ENCODE measurements at places on chromosomes 16 and 17.

DNA sequence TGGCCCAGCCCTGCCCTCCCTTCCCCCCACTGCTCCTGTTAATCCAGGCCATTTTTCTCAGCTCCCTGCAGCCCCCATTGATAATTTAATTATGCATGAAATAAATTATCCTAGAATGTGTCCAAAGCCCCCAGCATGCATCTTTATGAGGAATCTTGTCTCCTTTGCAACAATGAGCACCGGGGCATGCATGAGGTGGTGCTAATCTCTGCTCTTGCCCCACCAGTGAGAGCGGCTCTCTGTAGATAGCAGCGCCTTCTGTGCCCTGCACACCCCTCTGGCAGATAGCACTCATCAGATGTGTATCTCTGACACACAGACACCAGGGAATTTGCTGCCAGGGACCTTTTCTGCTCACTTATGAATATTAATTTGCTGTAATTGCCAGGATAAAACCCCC is 140.2 kb upstream of the CDC42EP4 start:
- no peak for DNase-seq

DNA sequence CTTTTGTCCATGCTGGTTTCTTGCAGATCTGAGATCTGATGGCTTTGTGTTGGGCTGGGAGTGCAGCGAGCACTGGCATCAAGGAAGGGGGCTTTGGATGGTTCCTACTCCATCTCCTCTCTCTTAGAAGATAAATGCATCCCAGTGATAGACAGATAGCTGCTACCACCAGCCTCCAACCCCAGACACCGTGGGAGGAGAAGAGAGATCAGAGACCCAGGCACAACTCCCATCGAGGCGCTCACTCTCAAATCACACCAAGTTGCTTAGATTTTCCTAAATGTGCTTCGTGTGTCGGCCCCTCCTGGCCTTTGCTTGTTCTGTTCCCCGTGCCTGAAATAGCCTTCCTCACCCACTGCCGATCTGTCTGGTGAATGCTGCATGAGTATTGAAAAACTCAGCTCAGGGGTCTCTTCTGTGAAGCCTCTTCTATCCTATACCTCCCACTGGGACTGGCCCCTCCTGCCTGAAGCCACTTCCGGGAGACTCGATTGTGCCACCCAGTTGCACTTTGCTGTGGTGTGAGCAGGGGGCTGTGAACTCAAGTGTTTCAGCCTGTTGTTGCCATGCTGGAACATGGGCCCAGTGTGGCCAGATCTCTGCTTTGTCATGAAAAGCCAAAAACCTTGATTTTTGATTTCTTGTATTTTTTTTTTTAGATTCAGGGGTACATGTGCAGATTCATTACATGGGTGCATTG is 242.7 kb downstream of the GSG1L start:
- DNase-seq: no peak

GRCh38 chr17:12922120-12922519 is 95.7 kb downstream of the ELAC2 start:
- no peak for DNase-seq

DNA sequence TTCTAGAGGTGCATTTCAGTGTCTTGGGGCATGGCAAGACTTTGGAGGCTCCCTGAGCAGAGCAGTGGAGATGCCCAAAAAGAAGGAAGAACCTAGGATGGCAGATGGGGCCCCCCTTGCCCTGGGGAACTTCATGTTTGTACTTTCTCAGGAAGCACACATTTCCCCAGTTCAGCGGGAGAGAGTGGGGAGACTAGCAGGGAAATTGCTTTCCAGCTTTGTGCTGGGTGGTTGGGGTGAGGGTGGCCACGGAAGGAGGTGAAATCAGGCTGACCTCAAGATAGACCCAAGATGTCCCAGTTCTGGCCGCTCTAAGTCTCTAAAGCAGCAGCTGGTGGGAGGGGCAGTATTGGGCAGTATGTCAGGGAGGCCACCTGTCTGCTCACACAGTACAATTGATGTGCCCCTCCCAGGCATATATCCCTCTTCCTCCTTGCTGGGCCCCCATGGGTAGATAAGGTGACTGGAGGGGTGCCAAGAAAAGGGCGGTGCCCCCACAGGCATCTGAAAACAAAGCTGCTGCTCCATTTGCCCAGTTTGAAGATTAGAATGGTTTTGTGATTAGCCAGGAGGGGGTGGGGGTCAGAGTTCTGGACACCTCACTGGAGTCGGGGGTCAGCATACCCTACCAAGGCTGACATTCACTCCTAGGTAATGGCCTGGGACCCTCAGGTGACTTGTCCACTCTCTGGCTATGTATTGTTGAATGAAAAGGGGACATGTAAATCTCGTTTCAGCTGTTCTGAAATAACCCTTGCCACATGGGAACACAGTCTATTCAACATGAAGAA is 17.1 kb upstream of the NAGLU start:
- no peak for DNase-seq

DNA sequence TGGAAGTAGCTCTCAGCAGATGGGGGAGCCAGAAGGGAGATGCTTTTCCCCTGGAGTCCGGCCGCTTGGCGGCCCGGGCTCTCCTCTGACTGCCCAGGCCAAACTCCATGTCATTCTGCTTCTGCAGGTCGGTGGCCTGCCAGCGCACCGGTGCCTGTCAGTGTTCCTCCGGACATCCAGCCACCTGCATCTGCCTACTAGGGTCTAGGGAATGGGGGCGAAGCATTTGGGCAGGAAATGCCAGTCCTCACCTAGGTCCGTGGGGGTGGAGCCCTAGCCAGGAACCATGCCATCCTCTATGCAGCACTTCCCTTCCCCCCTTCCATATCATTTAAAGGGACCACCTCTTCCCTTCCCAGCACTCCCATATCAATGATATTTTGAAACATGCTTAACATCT is 34.2 kb downstream of the GJC1 start:
- DNase-seq: no peak

GRCh38 chr17:511001-511698 is 158.5 kb upstream of the RPH3AL start:
- DNase-seq: no peak

DNA sequence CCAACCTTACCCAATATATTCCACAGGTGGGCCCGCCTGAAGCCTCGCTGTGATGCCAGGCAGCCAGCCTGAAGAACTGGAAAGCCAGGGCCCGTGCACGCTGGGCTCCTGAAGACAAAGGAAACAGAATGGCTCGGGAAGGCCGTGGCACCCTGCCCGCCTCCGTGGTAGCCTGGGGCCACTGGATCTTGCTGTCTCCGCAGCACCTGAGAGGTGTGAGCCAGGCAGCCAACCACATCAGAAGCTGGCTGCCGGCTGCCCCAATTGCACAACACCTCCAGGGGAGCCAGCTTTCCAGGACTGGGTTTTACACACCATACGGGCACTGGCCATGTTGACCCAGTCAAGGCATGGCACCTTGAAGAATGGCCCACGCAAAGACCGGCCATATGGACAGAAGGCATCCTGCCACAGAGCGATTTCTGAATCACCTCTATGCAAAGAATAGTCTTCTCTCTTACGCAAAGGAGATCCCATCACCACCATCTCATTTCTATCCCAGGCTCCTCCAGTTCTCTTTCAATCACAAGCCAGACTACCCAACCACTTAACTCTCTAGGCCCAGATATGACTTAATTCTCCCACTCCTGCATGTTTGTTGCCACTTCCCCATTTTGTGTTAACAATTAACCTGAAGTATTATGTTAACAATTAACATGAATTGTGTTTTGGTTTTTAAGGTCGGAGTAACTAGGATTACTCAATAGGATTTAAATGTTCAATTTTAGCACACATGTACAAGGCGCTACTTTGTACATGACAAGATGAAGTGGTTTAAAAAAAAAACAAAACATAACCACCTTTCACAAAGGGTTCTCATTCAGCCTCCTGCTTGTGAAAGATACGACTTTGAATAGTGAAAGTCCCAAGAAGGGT is 32.1 kb downstream of the ZFHX3 start:
- no peak for DNase-seq

DNA sequence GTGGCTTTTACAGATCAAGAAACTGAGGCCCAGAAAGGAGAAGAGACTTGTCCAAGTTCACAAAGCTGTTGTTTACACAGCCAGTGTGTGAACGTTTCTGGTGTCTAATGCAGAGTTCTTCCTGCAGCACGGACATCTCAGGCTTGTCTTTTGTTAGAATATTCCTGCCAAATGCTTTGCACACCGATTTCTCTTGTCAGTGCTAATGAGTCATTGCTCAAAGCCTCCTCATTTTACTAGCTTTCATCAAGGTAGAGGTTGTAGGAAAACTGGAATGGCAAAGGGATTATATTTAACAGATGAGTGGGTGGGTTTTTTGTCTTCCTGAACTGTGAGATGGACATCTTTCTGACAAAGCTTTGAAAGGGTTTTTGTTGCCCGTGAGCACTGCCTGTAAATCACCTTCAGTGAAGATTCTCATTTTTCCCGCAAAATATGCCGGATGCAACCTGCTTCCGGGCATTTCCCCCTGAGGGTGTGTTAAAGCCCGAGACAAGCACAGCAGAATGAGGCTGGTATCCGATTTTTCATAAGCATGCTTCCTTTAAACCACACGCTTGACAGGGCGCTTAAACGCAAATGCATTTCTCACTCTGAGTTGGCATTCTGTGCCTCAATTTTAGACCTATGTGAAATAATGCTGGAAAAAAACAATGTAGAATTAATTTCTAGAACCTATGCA is 14.7 kb downstream of the PMM2 start:
- no peak for DNase-seq

GRCh38 chr17:20611309-20611708 is 31.8 kb downstream of the CDRT15L2 start:
- no peak for DNase-seq

DNA sequence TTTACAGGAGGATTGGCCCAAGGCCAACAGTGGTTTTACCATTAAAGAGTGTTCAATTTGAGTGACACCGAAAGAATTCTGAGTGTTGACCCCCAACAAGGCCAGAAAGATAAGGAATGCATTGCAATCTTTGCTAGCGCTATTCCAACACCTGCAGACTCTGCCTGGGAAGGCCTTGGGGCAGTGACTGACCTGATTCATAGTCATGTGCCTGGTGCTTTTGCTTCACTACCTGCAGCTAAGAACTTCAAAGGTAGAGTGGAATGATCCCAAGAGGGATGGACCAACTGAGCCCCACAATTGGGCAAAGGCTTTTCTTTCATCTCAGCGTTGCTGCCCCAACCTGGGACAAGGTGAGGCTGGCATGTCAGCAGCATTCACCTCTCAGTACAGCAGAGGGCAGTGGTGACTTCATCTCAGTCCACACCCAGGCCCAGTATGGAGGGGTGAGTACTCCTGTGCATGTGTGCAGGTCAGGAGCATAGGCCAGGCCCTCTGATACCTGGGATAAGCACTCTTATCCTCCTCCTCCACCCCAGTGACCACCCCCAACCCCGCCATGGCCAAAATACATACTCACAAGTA is 149.6 kb upstream of the GNAO1 start:
- no peak for DNase-seq

- DNase-seq: no peak
Measured at GRCh38 chr17:73349138-73349537, 37.3 kb upstream of the CDC42EP4 start.

DNA sequence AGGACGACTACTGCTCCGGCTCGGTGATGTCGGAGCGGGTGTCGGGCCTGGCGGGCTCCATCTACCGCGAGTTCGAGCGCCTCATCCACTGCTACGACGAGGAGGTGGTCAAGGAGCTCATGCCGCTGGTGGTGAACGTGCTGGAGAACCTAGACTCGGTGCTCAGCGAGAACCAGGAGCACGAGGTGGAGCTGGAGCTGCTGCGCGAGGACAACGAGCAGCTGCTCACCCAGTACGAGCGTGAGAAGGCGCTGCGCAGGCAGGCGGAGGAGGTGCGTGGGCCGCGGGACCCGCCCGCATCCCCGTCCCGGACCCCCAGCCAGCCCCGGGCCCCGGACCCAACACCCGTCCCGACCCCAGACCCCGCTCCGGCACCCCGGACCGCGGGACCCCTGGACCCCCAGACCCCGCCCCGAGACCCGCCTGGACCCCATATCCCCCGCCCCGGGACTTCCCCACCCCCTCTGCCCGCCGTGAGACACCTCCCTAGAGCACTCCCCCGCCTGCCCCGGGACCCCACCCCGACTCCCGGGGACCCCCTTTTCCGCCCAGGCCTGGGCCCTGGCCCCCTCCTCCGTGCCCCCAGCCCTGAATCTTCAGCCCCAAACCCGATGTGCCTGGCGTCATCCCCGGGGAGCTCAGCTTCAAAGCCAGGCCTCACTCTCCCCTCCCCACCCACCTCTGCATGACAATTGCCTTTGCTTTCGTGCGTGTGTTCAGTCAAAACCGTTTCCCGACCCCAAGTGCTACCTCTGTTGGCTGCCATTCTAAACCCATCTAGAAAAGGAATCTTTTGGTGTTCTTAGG is 594 bp downstream of the MAPK8IP3 start:
- DNase-seq: no peak

DNA sequence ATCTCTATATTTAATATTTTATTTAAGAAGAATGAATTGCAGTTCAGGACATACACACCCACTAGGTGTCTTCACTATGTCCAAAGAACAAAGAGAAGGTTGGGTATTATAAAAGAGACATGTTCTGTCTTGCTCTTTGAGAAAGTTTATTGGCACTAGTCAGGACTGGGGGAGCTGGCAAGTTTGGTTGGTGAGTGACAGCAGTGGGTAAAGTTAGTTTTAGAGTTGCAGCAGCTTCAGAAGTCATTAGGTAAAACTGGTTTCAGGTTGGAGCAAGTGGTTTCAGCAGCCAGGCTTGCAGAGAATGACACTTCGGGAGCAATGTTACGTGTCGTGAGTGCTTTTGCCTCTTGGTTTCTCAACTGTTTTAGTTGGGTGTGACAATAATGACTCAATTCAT is 142.2 kb upstream of the HS3ST3A1 start:
- no peak for DNase-seq

- no peak for DNase-seq
Measured at GRCh38 chr17:63029541-63029940, 63.5 kb downstream of the TANC2 start.
